ENCODE measurements at places on chromosomes 5 and 9.

- no peak for DNase-seq
Measured at GRCh38 chr5:133307275-133307674, 255.5 kb downstream of the HSPA4 start.

DNA sequence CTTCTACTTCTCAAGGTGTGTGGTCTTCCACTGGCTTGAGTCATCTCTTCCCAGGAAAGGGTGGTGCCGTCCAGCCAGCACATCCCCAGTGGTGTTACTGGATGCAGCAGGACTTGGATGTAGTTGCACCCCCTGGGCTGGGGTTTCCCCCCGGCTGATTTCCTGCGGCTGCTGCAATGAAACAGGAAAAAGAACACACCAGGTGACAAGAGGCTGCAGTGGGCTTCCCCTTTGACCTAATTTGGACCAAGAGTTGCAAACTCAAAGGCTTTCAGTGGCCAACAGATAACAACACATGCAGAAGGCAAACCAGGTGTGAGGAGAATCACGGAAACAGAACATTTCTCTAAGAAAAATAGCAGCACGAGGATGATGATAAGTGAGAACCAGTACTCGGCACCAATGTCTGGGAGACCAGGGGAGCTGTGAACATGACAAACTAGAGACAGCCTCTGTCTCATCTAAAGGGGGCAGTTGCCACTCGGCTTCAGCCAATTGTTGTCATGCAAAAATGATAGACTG is 83.7 kb downstream of the PDE6A start:
- DNase-seq = no peak

GRCh38 chr5:364497-364896 is 43.0 kb downstream of the AHRR start:
- DNase-seq = no peak

DNA sequence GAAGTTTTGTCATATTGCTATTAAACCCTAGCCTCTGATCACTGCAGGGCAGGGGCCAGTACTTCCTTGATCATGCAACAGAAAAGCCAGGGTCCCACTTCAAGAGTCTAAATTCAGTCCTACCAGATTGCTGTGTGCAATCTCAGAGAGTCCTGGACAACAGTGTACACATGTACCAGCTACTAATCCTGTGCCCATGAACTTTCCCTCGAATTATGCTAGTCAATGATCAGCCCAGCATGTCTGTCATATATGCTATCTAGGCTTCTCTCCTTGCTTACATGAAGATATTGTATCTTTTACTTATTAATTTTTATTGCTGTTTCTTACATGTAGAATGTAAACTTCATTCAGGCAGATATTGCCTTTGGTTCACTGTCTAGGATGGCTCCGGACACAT is 367.0 kb downstream of the NTRK2 start:
- DNase-seq = no peak

- no peak for DNase-seq
Measured at GRCh38 chr9:127873886-127874285, 3.6 kb downstream of the AK1 start.

GRCh38 chr5:71734141-71734540 is 15.1 kb downstream of the CARTPT start:
- DNase-seq = no peak

- DNase-seq = no peak
Measured at GRCh38 chr5:59178482-59178881, 595.6 kb downstream of the RAB3C start.

DNA sequence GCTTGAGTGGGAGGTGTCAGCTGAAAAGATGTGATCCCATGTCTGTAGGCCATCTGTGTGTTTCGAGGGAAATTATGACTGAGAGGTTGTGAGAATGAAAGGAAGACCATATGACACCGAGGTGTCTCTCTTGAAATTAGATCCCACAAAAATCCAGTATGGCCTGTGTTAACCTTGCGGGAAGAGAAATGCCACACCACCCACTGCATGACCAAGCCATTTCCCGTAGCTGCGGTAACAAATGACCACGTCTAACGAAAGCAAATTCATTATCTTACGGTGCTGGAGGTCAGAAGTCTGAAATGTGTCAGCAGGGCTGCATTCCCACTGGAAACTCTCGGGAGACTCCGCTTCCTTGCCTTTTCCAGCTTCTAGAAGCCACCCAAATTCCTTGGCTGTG is 11.6 kb downstream of the C9orf57 start:
- DNase-seq = no peak

- DNase-seq = no peak
Measured at GRCh38 chr9:133515615-133516255, 9.0 kb downstream of the MYMK start.

DNA sequence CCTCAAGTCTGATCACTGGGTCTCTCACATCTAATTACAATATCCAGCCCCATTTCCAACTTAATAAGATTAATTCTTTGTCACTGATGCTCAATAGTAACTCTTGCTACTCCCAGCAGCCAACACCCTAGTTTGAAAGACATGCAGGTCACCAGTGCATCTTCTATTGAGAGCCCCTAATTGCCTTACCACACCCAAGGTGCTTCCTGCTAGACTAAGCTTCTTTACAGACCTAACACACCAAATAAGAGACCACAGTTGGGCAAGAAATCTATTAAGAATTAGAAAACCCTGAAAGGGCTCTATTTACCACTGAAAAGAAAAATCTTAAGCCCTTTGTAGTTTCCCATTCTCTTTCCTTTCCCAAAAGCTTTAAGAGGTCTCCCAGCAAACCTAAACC is 26.5 kb downstream of the ELAVL2 start:
- no peak for DNase-seq

- DNase-seq = no peak
Measured at GRCh38 chr9:7921545-7922197, 122.1 kb upstream of the DMAC1 start.

Measured in stimulated activated CD4-positive, alpha-beta T cell treated with anti-CD3 and anti-CD28 coated beads, Interleukin-4, amount 100 ng/mL, for 24 hours (primary cell).